ENCODE measurements at places on chromosomes 6 and 20.
A peak's percentile ranks its signal among the peaks of the same experiment; 100 is the strongest.

DNA sequence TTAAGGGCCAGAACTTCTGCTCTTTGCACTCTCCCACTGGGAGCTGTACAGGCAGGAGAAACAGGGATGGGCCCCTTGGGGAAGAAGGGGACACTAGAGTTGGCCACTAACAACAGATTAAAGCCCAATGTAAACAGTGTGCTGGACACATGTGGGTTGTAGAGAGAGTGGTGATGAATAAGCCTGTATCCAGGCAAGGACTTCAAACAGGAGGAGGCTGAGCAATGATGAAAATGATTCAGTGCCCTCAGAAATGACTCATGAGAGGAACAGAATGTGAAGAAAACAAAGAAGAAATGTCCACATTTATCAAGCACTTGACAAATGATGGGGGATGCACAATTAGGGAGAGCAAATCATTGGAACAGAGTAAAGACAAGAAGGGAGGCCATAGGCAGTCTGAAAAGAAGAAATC lies 242.3 kb downstream of the TBX18 start:
- peak; percentile 3 for DNase-seq

- no peak for DNase-seq
Observed at GRCh38 chr20:16179919-16180318, 393.3 kb downstream of the KIF16B start.

GRCh38 chr6:6785163-6785521 lies 196.6 kb downstream of the LY86 start:
- no peak for DNase-seq

- DNase-seq, result no peak
Observed at GRCh38 chr6:146092961-146093686, 64.3 kb downstream of the GRM1 start.

- no peak for DNase-seq
Observed at GRCh38 chr6:48092550-48093217, 18.3 kb downstream of the PTCHD4 start.

GRCh38 chr6:78253618-78254017 lies 600.8 kb downstream of the MEI4 start:
- no peak for DNase-seq

GRCh38 chr6:69894578-69895347 lies 28.4 kb downstream of the COL19A1 start:
- DNase-seq, result no peak

- DNase-seq, result no peak
Observed at GRCh38 chr6:4914420-4915159, 89.2 kb downstream of the RPP40 start.

DNA sequence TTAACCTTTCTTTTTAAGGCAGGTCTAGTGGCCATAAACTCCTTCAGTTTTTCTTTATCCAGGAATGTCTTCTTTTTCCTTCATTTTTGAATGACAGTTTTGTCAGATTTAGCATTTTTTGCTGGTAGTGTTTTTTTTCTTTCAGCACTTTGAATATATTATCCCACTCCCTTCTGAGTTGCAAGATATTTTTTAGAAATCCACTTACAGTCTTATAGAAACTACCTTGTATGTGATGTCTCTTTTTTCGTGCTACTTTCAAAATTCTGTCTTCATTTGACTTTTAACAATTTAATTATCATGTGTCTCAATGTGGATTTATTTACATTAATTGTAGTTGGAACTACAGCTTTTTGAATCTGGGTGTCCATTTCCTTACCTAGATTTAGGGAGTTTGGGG lies 284.4 kb upstream of the RNF217 start:
- no peak for DNase-seq

DNA sequence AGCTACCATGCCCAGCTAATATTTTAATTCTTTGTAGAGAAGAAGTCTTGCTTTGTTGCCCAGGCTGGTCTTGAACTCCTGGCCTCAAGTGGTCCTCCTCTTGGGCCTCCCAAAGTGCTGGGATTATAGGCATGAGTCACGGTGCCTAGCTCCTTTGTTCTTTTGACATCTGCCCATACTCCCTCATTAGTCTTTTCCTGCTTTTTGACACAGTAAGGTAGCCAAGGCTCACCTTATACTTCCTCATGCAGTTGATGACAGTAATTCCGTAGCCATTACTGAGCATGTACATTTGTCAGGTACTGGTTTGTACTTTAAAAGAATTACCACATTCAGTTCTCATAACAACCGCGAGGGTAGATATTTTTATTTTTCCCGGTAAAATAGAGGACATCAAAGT lies 76.7 kb downstream of the CDYL start:
- DNase-seq, result no peak

GRCh38 chr20:44643596-44644229 lies 7.8 kb downstream of the ADA start:
- no peak for DNase-seq

- DNase-seq, result no peak
Observed at GRCh38 chr6:33301877-33302276, 3.1 kb upstream of the RGL2 start.

GRCh38 chr6:1604158-1605003 lies 5.3 kb upstream of the FOXC1 start:
- peak; percentile 68 for DNase-seq

- DNase-seq, result no peak
Observed at GRCh38 chr6:38591439-38591838, 48.3 kb downstream of the BTBD9 start.

- DNase-seq, result no peak
Observed at GRCh38 chr6:146106532-146106931, 77.7 kb downstream of the GRM1 start.

- DNase-seq, result no peak
Observed at GRCh38 chr6:78538002-78538401, 329.3 kb upstream of the IRAK1BP1 start.

DNA sequence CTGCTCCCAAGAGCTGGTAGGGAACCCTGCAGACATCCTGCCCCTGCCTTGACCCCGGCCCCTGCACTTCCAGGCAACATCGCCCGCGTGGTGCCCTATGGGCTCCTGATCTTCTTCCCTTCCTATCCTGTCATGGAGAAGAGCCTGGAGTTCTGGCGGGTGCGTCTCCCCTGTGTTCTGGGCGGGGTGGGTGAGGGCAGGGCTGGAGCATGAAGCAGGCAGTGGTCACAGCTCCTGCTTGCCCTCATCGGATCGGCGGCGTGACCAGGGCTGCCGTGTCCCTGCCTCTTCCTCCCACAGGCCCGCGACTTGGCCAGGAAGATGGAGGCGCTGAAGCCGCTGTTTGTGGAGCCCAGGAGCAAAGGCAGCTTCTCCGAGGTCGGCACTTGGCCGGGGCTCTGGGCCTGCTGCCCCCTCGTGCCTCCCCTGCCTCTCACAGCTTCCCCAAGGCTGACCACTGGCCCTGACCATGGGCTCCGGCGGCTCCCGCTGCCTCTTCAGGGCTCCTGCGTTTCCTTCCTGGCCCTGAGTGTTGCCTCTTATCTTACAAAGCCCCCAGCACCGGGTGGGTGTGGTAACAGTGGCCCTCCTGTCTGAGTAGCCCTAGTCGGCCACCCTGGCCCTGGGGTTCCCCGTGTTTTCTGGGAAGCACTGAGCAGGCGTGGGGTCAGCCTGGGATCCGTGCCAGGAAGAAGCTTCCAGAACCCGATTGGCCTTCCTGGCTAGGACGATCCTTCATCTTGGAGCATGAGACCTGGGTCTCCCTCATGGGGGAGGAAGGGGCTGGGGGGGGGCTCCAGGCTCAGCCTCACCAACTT lies 8.0 kb upstream of the TNFRSF6B start:
- DNase-seq, result no peak

- no peak for DNase-seq
Observed at GRCh38 chr6:20234136-20234535, 21.9 kb upstream of the MBOAT1 start.

- no peak for DNase-seq
Observed at GRCh38 chr6:148291876-148292275, 50.8 kb upstream of the SASH1 start.

DNA sequence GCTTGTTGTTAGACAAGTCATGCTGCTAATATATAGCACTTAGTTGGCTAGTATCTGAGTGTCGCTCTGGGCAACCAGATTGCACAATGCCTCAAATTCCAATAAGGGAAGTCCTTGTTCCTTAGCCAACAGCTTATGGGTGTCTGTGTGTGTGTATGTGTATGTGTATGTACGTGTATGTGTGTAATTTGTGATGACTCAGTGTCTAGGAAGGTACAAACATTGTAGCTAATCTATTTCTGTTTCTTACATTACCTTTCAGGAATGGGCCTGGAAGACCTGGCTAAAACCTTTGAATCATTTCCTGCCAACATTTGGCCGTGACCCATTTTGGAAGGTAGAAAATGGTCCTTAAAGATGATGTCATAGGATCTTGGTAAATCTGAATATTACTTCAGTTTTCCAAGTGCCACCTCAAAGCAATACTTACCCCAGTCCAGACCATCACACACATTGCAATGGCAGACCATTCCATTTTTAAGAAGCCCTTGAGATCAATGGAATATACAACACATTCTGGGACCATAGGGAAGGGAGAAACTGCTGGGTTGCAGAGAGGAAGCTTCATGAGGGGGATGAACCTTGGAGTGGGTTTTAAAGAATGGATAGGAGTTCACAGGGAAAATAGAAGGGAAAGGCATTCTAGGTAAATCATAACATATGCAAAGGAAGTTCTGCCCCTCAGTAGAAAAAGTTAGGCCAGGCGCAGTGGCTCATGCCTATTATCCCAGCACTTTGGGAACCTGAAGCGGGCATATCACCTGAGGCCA lies 25.1 kb downstream of the NEDD9 start:
- no peak for DNase-seq

- no peak for DNase-seq
Observed at GRCh38 chr20:25052255-25053194, 5.4 kb downstream of the ACSS1 start.

DNA sequence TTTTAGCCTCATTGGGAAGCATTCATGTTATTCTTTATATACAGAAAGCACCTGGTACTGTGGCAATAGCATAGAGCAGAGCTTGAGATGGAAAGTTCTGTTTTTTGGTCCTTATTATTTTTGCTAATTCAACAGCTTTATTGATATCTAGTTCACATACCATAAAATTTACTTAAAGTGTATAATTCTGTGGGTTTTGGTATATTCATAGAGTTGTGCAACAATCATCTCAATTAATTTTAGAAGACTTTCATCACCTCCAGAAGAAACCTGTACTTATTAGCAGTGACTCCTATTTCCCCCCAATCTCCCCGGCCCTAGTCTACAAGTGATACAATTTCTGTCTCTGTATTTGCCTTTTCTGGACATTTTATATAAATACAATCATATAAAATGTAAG lies 77.4 kb downstream of the ANKRD6 start:
- DNase-seq, result no peak

DNA sequence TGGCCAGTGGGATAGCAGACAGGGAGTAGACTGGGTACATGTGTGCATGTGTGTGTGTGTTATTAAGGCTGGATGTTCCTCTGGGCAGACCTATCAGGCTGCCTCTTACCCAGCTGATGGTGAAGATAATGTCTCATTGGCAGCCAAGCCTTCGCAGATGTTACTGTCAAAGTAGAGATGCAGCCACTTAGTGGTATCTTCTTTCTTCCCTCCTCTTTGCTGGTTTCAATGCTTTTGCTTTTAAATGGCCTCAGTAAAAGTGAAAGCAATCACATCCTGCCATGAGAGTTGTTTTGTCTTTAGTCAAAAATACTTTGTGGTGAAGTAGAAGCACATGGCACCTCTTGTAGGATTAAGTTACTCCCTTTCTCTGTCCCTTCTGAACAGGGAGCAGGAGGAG lies 57.5 kb downstream of the SNRNP48 start:
- DNase-seq, result no peak

GRCh38 chr6:2600363-2600762 lies 150.4 kb downstream of the MYLK4 start:
- no peak for DNase-seq

DNA sequence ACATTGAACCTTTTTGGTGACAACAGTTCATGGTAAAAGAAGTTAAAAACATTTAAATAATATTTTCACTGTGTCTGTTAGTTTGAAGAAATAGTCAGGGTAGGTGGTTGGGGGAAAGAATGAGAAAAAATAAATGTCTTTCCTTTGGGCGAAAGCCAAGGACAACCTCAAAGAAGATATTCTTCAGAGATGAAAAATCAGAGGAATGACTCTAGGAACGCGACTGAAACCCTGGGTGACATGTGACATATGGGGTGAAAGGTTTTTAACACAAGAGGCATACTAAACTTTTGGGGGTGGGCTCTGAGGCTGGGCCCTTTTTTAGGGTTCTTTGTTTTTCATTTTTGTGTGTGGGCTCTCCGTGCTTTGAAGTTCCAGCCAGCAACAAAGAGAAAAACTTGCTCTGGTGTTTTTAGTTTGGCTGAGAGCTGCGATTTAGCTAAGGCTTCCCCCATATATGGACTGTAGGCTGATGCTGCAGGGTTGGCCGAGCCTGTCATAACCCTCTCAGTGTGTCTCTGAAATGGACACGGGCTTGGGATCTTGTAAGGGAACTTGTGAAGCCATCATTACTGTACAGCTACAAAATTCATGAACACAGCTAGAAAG lies 610.1 kb upstream of the ARID1B start:
- DNase-seq, result no peak

DNA sequence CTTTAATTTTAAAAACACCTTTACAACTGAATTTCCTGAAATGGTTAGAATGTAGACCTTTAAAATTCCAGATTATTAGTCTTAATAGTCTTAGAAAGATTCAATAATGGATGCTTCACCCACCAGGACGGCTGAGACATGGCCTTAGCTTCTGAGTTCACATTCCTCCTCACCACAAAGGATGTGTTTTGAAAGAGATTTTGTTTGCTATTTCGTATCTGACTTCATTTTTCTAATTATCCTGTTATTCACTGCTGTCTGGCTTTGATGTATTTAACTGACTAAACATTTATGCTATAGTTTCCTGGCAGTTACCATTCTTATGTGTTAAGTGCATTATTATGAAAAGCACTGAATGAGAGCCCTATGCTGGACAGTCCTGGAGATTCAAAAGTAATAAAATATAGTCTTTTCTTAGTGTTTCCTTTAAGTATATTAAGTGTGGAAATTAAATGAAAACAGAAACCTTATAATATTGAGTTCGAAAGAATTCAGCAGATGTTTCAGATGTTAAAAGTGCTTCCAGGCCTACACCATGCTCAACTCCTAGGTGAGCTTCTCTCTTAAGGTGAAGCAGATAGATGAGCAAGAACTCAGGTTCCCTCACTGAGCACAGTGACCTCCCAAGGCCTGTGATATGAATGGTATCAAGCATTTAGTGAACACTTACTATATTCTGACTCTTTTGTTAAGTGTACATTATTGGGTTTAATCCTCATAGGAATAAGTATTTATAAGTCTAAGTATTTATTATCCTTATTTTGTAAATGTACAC lies 40.3 kb downstream of the MAP3K4 start:
- no peak for DNase-seq

- no peak for DNase-seq
Observed at GRCh38 chr6:72828904-72829303, 207.0 kb downstream of the KCNQ5 start.

Measured in SHP77 (cell line).